ENCODE measurements at places on chromosomes 16 and 17. TPM values are rescaled to one million over a fixed set of nuclear protein-coding genes. Genes with fewer than 3 reads are reported as not detected.

- DNase-seq = no peak
- H3K4me3 ChIP-seq = no peak overlapping the region
- H3K36me3 ChIP-seq = no peaks in the 10 kb centered on the region
- no peaks in the 10 kb centered on the region for H3K4me1 ChIP-seq
- no peak overlapping the region for H3K27ac ChIP-seq
Measured at GRCh38 chr16:5516115-5516514, 418.5 kb upstream of the EEF2KMT start.

Gene TNK1
- total RNA-seq = 6.2 TPM

DNA sequence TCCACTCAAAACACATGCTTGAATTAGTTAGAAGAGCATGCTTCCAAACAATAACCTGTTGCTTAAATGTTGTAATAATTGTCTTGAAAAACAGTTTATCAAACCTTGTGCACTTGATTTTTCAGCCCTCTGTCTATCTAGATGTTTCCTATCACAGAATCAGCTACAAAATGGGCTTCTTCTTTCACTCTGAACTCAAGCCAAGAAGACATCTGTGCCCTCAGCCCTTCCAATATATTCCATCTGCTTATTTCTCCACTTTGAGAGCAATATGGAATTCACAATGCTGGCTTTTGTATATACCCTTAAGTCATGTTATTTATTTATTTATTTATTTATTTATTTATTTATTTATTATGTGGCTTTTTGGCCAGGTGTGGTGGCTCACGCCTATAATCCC is 234.2 kb downstream of the TOX3 start:
- no peaks in the 10 kb centered on the region for H3K4me1 ChIP-seq
- no peak overlapping the region for H3K27ac ChIP-seq
- no peaks in the 10 kb centered on the region for H3K36me3 ChIP-seq
- no peaks in the 10 kb centered on the region for H3K27me3 ChIP-seq

Gene MYH8
- total RNA-seq = not detected

- H3K27ac ChIP-seq = no peak overlapping the region
- no peaks in the 10 kb centered on the region for H3K4me1 ChIP-seq
- no peak for DNase-seq
- H3K36me3 ChIP-seq = no peaks in the 10 kb centered on the region
- no peaks in the 10 kb centered on the region for H3K27me3 ChIP-seq
Measured at GRCh38 chr16:83968306-83968851, 335 bp downstream of the NECAB2 start.

DNA sequence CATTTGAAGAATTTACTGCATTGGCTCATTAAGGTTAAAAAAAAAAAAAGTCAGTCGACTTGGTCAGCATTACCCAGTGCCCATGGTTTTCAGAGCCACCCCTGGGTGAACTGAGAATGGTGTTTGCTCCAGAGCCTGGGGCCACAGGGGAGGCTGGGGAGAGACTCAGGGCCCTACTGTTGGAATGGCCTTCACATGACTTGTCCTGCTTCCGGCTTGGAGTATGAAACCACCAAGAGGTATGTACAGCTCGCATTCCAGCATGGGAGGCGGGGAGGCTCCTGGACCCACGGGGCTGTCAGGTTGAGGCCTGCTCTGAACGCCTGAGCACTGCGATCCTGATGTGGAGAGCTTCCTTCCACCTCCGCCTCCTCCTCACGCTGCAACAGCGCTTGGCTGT is 36.8 kb downstream of the MSI2 start:
- H3K27me3 ChIP-seq = no peaks in the 10 kb centered on the region
- no peak overlapping the region for H3K4me3 ChIP-seq
- DNase-seq = no peak
- no peak overlapping the region for H3K27ac ChIP-seq

DNA sequence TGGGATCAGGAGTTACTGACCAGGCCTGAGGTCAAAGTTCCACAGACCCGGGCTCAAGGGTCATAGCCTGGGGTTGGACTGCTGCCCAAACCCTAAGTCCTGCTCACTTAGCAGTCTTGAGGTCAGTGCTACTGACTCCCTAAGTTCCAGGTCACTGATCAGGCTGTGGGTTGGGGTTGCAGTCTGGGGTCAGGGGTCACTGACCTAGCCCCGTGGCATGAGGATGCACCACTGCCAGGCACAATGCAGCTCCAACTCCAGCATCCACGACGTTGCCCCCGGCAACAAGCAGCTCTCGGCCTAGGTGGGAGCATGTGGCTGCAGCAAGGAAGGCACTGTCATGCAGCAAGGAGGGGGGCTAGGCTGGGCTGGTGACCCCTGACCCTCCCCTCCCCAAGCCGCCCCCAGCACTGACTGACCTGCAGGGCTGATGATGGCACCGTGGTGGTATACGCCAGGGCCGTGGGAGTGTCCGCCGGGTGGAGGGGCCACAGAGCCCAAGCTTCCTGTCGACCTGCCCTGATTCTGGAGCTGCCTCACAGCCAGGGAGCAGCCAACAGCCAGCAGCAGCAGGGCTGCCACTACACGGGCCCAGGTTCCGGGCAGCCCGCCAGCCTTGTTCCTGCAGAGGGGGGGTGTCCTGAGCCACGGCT is 1.1 kb downstream of the GGT6 start:
- no peak overlapping the region for H3K4me3 ChIP-seq
- DNase-seq = no peak
- peaks cover 6% of the 10 kb centered on the region for H3K4me1 ChIP-seq
- H3K27me3 ChIP-seq = no peaks in the 10 kb centered on the region
- no peak overlapping the region for H3K27ac ChIP-seq

DNA sequence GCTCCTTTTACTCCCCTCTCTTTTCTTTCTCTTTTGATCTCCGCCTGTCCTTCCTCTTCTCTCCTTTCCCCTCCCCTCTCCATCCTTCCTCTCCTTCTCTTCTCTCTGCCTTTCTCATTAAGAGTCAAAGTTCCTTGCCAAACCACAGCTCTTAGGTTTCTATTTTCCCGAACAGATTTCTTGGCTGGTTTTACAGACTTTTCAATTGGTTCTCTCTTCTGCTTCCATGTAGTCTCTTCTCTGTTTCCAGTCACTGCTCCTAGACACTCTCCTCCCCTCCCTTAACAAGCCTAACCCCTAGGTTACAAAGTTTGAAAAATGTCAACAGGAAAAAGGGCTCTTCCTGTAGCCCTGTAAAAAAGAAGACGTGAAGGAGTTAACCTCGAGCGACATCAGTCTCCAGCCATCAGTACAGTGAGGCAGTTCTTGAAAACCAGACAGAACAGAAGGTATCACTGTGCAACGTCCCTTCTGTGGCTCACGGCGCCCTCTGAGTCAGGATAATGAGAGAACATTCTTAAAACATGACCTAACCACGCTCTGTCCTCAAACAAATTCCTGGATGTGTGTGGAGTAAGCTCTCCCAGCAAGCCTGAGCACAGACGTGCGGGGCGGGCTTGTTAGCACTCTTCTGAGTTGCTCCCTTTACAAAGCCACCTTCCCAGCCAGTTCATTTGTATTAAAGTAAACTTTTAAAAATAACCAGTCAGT is 11.6 kb upstream of the MARCHF10 start:
- peak; percentile 87 for DNase-seq
- no peaks in the 10 kb centered on the region for H3K27me3 ChIP-seq
- peak overlapping the region; percentile 79 for H3K27ac ChIP-seq
- H3K36me3 ChIP-seq = no peaks in the 10 kb centered on the region
- peak overlapping the region; percentile 17 for H3K4me3 ChIP-seq

DNA sequence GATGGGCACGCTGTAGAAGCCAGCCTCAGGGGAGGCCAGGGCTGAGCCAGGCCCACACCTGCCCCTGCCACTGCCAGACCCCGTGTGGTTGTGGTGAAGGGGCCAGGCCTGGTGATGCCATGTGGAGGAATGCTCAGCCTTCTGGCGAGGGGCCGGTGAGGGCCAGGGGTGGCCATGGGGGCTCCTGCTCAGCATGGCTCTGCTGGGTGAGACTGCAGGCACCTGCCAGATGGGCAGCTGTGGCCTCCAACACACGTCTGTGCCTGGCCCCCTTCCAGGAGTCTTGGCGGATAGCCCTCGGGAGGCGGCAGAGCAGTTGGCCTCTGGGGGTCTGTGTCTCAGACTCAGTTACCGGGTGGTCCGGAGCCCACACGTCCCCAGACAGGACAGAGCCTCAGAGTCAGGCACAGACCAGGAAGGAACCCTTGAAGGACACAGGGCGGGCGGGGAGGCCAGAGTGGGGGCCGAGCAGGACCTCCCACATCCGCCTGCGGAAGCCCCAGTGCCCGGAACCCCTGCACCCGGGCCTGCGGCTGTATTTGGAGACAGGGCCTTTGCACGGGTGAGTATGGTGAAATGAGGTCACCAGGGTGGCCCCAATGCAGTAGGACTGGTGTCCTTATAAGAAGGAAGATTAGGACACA is 22.5 kb upstream of the CHMP6 start:
- no peaks in the 10 kb centered on the region for H3K27me3 ChIP-seq
- no peaks in the 10 kb centered on the region for H3K36me3 ChIP-seq
- H3K4me3 ChIP-seq = no peak overlapping the region
- no peak overlapping the region for H3K27ac ChIP-seq

Gene LCAT
- 14.0 TPM for total RNA-seq

GRCh38 chr16:87407511-87408112 is 15.5 kb downstream of the MAP1LC3B start:
- no peak overlapping the region for H3K27ac ChIP-seq
- no peak overlapping the region for H3K4me3 ChIP-seq
- no peak for DNase-seq
- H3K4me1 ChIP-seq = no peaks in the 10 kb centered on the region
- peaks cover 18% of the 10 kb centered on the region for H3K36me3 ChIP-seq
- no peaks in the 10 kb centered on the region for H3K27me3 ChIP-seq

DNA sequence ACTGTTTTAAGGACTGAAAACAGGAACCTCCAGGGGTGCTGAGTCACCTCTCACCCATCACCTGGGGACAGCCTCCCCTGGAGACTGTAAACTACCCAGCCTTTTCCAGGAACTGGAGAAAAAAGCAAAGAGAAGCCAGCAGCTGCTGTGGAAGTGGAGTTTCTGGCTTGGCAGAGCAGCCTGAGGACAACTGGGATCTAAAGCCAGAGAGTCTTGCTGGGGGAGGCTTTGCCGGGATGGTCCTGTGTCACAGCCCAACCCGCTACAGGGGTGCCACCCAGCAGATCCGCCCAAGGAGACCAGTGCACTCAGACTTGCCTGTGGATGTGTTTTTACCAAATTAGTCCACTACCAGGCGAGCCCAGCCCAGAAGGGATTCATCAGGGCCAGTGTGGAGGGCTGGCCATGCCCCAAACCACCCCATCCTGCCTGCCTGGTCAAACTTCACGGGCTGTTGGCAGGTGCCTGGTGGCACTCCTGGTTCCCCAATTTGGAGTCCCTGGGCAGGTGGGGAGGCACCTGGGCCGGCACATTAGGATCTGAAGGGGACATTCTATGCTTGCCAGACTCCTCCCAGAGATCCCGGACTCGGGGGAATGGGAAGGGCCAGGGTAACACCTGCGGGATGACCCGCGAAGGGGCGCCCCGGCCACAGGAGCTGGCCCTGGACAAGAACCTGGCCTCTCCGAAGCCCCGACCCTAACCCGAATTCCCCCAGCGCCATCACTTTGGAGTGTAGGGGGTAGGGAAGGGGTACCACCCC is 771 bp downstream of the MSRB1 start:
- no peaks in the 10 kb centered on the region for H3K36me3 ChIP-seq
- DNase-seq = no peak
- H3K27me3 ChIP-seq = no peaks in the 10 kb centered on the region
- peak overlapping the region; percentile 78 for H3K4me3 ChIP-seq
- H3K27ac ChIP-seq = peak overlapping the region; percentile 70

Gene ZCCHC14
- total RNA-seq = 35.0 TPM

GRCh38 chr16:88700636-88701482 is 5.3 kb downstream of the RNF166 start:
- no peak for DNase-seq
- H3K4me3 ChIP-seq = no peak overlapping the region
- H3K27ac ChIP-seq = no peak overlapping the region
- peaks cover 4% of the 10 kb centered on the region for H3K4me1 ChIP-seq
- H3K27me3 ChIP-seq = no peaks in the 10 kb centered on the region
- no peaks in the 10 kb centered on the region for H3K36me3 ChIP-seq

- no peak for DNase-seq
- H3K4me3 ChIP-seq = no peak overlapping the region
- H3K36me3 ChIP-seq = no peaks in the 10 kb centered on the region
Measured at GRCh38 chr16:16025214-16025968, 76.0 kb downstream of the ABCC1 start.

DNA sequence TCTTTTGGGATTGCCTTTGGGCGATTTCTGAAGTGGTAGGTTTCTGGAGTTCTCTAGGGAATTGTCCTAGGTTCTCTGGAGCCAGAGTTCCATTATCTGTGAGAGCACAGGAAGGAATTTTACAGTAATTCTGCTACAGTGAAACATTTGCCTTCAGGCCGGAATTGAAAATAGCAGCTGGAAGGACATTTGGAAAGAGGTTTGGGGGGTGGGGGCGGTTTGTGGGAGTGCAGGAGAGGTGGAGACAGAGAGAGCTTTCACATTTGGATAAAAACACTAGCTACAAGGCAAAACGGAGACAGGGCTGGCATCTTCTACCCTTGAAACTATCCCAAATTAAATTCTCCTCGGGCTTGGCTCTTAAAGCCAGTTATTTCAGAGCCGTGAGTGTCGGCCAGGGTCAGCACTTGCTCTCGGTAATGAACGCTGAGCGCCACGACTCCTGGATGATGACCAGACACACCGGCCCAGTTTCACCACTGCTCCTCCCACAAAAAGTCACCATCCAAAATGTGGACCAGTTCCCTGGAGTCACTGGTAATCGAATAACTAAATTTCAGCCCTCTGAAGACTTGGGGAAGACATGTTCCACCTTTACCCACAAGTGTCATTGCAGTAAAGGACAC is 67.7 kb upstream of the TANC2 start:
- H3K36me3 ChIP-seq = no peaks in the 10 kb centered on the region
- H3K4me1 ChIP-seq = peaks cover 9% of the 10 kb centered on the region
- no peak overlapping the region for H3K4me3 ChIP-seq
- DNase-seq = no peak

GRCh38 chr16:84505249-84506187 is 1.1 kb upstream of the MEAK7 start:
- H3K27ac ChIP-seq = peak overlapping the region; percentile 54
- H3K4me3 ChIP-seq = peak overlapping the region; percentile 73
- H3K36me3 ChIP-seq = no peaks in the 10 kb centered on the region
- no peaks in the 10 kb centered on the region for H3K27me3 ChIP-seq
- H3K4me1 ChIP-seq = peaks cover 27% of the 10 kb centered on the region
- no peak for DNase-seq

- no peaks in the 10 kb centered on the region for H3K36me3 ChIP-seq
- no peak for DNase-seq
- H3K4me1 ChIP-seq = 0 out of 2 replicates have a peak, but pooled peaks cover 5% of the 10 kb centered on the region
- no peak overlapping the region for H3K27ac ChIP-seq
- no peak overlapping the region for H3K4me3 ChIP-seq
Measured at GRCh38 chr16:11097787-11098167, 153.4 kb downstream of the CLEC16A start.

DNA sequence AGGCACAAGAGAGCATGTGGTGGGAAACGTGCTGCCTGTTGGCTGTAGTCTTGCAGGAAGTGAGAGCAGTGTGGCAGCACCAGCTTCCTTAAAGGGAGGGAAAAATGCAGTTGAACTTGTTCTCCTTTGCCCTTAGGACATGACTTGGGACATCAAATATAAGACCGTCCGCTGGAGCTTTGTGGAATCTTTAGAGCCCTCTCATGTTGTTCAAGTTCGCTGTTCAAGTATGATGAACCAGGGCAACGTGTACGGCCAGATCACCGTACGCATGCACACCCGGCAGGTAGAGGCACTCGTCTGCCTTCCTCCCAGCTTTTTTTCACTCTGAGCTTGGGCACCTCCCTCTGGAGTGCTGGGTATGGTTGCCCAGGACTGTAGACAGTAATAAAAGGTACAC is 23.3 kb downstream of the GPR179 start:
- no peak overlapping the region for H3K27ac ChIP-seq
- H3K4me3 ChIP-seq = no peak overlapping the region
- H3K36me3 ChIP-seq = 0 out of 2 replicates have a peak, but pooled peaks cover 2% of the 10 kb centered on the region
- no peaks in the 10 kb centered on the region for H3K27me3 ChIP-seq
- DNase-seq = no peak

GRCh38 chr16:51701025-51701424 is 550.0 kb upstream of the SALL1 start:
- no peak overlapping the region for H3K4me3 ChIP-seq
- H3K27ac ChIP-seq = no peak overlapping the region
- no peak for DNase-seq
- no peaks in the 10 kb centered on the region for H3K4me1 ChIP-seq
- no peaks in the 10 kb centered on the region for H3K27me3 ChIP-seq

Data from Panc1 (cell line).